Right cardiac atrium (tissue), 5 donors: ENCODE measurements at places on chromosomes 7 and 10. TPM values are rescaled to one million over a fixed set of nuclear protein-coding genes. Genes with fewer than 3 reads are reported as not detected.

The JCAD gene
- 29.2 TPM for total RNA-seq

DNA sequence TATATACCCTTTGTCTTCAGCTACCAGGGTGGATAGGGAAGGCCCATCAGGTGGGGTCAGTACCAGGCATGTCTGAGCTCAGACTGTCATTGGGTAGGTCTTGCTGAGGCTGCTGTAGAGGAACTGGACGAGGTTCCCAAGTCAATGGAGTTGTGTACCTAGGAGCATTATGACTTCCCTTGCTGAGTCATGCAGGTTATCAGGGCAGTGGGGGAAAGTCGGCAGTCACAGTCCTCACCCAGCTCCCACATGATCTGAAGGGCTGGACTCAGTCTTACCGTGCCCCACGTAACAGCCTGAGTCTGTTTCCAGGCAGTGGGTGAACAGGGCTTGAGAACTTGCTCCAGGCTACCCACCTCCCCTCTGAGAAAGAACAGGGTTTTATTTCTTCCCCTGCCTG lies 260.8 kb upstream of the COBL start:
- no peak for DNase-seq

GRCh38 chr10:132838346-132838970 lies 52.5 kb upstream of the NKX6-2 start:
- no peak for DNase-seq

GRCh38 chr7:35477609-35478008 lies 217.3 kb downstream of the HERPUD2 start:
- DNase-seq, result no peak

- peak; percentile 45 for DNase-seq
Measured at GRCh38 chr7:10973942-10974911, 555 bp downstream of the PHF14 start.

- DNase-seq, result peak; percentile 91
Measured at GRCh38 chr10:44386546-44387052, 1.7 kb upstream of the CXCL12 start.

GRCh38 chr7:132565885-132566284 lies 10.4 kb downstream of the PLXNA4 start:
- no peak for DNase-seq

The GPR37 gene
- total RNA-seq, result not detected

The OR6V1 gene
- total RNA-seq, result not detected

- no peak for DNase-seq
Measured at GRCh38 chr10:99372546-99373271, 43.6 kb downstream of the CNNM1 start.

DNA sequence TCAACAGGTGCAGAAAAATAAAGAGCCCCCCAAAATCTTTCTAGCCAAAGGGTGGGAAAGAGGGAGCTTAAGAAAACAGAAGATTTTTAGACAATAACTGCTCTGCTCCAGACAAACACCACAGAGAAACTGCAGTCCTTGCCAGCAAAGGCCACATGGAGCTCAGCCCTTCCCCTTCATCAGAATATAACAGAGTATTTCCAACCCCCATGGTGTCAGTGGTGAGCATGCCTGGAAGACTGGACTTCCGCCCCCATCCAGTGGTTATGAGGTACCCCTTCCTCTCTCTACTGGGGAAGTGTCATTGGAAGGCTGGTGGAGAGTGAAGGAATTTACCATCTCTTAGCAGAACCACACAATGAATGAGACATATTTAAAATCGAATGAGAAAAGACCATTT lies 1007.3 kb upstream of the CELF2 start:
- DNase-seq, result no peak

- no peak for DNase-seq
Measured at GRCh38 chr7:39816462-39817060, 133.5 kb upstream of the CDK13 start.

DNA sequence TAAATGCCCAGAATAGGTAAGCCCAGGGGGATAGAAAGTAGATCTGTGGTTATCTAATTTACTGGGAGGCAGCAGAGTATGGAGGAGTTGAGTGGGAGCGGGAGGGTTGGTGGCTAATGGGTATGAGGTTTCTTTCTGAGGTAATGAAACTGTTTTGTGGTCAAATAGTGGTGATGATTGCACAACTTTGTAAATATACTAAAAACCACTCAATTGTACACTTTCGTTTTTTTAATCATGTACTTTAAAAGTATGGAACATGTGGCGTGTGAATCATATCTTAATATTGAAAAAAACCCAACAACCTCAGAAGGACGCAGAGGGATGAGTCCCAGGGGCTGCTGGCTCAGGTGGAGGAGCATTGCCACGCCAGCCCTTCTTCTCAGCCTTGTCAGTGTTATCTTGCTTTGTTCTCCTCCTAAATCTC lies 118.1 kb downstream of the WDR11 start:
- no peak for DNase-seq

The HYAL4 gene
- total RNA-seq, result 0.41 TPM

GRCh38 chr10:97032624-97033023 lies 153.1 kb downstream of the SLIT1 start:
- DNase-seq, result no peak

- no peak for DNase-seq
Measured at GRCh38 chr7:78220754-78221153, 422.2 kb downstream of the PHTF2 start.

The FGFR2 gene
- total RNA-seq, result 20.4 TPM

- peak; percentile 27 for DNase-seq
Measured at GRCh38 chr7:24477398-24478136, 95.7 kb upstream of the PALS2 start.

DNA sequence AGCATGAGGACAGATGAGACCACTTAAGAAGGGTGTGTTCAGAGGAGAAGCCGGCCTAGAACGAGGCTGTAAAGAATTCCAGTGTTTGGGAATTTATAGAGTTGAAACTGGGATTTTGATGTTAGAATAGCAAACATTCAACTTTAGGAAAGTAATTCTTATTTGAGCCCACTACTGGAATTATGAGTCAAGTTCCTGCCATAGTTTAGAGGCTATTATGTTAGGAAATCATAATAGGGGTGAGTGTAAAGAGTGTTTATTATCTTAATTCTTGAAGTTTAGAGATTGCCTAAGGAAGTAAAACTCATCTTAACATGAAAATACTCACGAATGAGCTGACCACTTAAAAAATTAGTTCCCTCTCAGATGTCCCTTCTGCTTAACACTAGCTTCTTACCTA lies 2.1 kb downstream of the CBLL1 start:
- DNase-seq, result no peak

DNA sequence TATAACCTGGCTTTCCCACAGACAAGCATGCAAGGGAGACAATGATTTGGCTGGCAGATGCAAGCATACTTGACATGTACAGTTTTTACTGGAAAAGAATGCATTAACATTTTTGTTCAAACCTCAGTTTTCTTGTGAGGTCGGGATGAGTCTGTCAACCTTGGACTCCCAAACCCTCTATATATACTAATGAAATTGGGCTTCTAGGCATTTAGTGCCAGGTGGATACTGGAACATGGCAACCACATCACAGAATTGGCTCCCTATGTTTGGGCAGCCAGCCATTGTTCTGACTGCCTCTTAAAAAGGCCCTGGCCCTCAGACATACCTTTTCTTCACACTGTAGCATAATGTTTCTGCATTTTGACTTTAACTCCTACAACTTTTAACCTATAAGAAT lies 39.1 kb downstream of the CDK6 start:
- DNase-seq, result no peak

The GRB10 gene
- 60.2 TPM for total RNA-seq

The STOX1 gene
- total RNA-seq, result 0.14 TPM

DNA sequence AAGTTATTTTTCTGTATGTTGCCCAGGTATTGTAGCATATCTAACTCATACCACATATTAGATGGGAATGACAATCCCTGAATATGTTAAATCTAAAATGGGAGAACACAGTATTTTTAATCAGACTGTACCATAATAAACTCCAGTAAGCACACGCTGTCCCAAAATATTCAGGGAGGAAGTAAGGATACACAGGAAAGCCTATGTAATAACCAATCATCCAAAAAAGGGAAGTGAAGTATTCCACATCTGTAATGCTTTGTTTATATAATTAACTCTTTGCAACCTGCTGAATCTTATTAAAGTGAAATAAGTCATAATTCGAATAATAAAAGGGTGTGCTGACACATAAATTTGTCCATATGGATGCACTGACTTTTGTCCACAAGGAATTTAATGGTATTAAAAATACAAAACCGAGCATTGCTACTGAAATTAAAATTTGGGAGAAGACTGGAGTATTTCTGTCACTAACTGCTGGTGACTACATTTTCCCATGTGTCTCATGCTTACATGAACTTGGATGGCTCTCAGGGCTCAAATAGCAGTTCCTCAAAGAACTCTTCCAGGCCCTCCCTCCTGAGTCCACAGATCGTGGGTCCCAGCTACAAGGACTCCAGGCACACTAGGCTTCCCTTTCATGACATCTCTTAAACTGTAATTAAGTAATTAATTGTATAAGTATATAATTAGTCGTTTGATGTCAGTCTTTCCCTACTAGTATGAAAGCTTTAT lies 120.6 kb downstream of the NEBL start:
- DNase-seq, result no peak

GRCh38 chr10:114323023-114323422 lies 81.3 kb downstream of the AFAP1L2 start:
- DNase-seq, result no peak

- no peak for DNase-seq
Measured at GRCh38 chr7:69622960-69623359, 24.7 kb downstream of the AUTS2 start.

DNA sequence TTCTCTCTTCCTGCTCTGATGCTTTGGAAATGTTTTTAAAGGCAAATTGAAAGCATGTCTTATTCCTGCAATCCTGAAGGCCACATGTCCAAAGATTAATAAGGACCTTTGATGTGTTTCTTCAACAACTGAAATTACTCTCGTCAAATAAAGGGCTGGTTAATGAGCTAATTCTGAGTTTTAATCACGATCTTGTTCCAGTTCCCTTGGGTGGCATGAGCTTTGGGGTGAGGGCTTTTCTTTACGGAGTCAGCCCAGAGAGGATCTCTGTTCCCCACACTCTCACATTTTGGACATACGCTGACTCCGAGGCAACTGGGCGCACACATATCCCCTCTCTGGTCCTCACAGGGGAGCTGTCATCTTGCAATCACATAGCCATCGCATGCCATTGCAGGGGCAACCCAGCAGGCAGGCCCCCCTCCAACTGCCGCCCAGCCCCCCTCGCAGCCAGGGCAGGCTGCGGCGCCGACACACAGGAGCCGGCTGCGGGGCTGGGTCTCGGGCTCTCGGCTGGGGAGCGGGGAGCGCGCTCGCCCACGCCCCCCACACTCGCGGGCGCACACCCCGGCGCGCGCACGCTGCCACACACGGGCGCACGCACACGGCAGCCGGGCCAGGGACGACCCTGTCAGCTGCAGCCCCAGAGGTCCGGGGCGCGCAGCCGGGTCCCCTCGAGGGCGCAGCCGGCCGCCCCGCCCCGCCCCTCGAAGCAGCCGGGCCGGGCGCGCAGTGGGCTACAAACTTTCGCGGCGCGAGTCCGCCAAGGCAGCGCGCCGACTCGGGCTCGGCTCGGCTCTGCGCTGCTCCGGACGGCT lies at the start of gene GDF10:
Gene GDF10 (plus strand): TSS at position 587 of the 818 bp plus-strand sequence. CDS start 455 bp downstream, outside the sequence.
- DNase-seq, result peak; percentile 52

The C10orf71 gene
- total RNA-seq, result 74.3 TPM

- no peak for DNase-seq
Measured at GRCh38 chr10:20622531-20623211, 274.4 kb downstream of the NEBL start.

GRCh38 chr10:103204353-103205255 lies 11.5 kb upstream of the NT5C2 start:
- no peak for DNase-seq

DNA sequence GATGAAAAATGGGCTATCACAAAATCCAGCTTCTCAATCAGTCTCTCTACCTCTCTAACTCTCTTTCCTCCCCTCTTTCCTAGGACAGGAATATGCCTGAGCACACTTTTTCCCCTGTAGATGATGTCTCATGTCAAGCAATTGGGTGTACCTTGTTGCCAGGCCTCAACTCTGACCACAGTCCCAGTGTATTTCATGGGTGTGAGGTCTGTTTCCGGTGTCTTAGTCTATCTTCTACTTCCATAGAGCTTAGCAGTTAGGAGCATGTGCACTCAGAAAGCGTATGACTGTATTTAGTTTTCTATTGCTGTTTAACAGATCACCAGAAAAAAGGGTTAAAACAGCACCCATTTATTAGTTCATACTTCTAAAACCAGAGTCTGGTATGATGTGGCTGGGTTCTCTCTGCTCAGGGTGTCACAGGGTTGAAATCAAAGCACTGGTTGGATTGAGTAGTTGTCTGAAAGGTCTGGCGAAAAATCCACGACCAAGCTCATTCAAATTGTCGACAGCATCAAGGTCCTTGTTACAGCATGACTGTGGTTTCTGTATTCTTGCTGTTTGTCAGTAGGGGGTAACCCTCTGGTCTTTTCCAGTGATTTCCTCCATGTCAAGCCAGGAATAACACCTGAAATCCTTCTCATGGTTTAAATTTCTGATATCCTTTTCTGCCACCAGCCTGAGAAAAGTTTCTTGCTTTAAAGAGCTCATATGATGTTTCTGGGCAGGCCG lies 130.0 kb downstream of the THSD7A start:
- no peak for DNase-seq
